ENCODE measurements at places on chromosomes 1 and 21.

GRCh38 chr1:221347706-221348105, 394.2 kb downstream of the DUSP10 start:
- DNase-seq, result no peak

DNA sequence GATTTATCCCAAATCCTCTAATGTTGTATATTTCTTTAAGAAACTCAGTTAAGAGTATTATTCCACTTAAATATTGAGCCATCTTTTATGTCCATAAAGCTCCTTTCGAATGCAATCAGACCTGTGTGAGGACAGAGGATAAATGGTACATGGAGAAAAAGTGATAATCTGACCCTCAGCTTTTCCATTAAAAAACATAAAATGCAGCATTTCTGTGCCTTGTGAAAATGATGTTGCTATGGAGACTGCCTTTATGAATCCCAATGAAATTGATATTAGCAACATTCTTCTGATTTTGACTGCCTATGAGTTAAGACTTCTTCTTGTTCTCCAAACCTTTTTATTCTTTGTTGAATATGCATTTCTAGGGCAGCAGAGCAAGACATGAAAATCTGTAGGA, 44.1 kb upstream of the CYYR1 start:
- DNase-seq, result no peak

GRCh38 chr21:31354604-31355443, 10.8 kb upstream of the TIAM1 start:
- DNase-seq, result peak; percentile 81

- DNase-seq, result no peak
Observed at GRCh38 chr1:29256979-29257804, 20.9 kb downstream of the PTPRU start.

DNA sequence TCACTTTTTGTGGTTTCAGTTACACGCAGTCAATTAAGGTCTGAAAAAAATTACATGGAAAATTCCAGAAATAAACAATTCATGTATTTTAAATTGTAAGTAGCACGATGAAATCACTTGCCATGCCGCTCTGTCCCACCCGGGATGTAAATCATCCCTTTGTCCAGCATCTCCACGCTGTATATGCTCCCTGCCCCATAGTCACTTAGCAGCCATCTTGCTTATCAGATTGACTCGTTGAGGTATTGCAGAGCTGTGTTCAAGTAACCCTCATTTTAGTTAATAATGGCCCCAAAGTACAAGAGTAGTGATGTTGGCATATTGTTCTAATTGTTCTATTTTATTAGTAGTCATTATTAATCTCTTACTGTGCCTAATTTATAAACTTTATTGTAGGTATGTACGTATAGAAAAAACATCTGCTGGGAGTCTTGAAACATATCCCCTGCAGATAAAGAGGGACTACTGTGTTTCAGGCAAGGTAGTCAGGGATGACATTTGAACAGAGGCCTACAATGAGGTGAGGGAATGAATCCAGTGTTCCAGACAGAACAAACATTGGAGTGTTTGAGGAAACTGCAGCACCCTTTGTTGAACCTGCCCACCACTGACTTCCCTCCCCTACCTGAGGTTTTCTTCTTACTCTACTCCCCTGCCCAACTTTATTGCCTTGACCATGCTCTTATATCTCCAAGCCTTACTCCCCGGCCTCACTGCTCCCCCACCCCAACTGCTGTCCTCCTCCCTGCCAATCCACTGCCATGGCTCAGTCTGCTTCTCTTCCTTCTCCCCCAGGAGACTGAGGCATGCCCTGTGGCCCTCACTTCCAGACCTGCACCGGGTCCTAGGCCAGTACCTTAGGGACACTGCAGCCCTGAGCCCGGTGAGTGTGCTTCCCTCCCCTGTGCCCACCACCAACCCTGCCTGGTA, 7.1 kb upstream of the CDC20 start:
- no peak for DNase-seq

- no peak for DNase-seq
Observed at GRCh38 chr1:180901076-180901990, 11.4 kb upstream of the KIAA1614 start.

DNA sequence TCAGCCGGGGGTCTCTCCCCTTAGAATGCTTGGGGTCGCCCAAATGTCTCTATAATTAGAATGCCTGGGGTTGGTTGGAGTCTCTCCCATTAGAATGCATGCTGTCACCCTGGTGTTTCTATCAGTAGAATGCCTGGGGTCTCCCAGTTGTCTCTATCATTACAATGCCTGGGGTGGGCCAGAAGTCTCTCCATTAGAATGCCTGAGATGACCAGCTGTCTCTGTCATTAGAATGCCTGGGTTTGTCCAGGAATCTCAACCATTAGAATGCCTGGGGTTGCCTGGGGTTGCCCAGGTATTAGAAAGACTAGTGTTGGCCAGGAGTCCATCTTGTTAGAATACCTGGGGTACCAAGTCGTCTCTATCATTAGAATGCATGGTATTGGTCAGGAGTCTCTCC, 51.6 kb downstream of the RNF187 start:
- no peak for DNase-seq

DNA sequence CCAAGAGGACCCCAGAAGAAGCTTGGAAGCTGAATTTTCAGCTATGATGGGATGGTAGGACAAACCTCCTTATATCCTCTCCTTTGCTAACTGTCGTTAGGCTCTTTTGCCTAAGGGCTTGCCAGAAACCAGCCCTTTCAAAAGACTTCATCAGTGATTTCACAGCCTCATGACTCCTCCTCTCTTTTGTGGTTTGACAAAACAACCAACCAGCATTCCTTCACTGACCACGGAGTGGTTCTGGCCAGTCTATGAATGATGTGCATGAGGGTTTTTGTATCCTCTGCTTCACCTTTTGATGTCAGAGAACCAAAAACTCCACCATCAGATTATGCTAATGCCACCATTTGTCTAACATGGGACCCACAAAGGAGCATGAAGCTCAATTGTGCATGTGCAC, 116.9 kb upstream of the COA6 start:
- DNase-seq, result no peak

- DNase-seq, result no peak
Observed at GRCh38 chr1:145983206-145983675, 13.1 kb downstream of the TXNIP start.

GRCh38 chr1:112388436-112388835, 7.6 kb upstream of the CTTNBP2NL start:
- DNase-seq, result no peak

GRCh38 chr1:231196728-231197127, 34.9 kb downstream of the TRIM67 start:
- no peak for DNase-seq

- DNase-seq, result no peak
Observed at GRCh38 chr1:83499998-83500397, 498.9 kb downstream of the TTLL7 start.

- DNase-seq, result peak; percentile 71
Observed at GRCh38 chr1:2044510-2045319, 5.5 kb upstream of the PRKCZ start.

- no peak for DNase-seq
Observed at GRCh38 chr1:238438311-238439270, 547.9 kb upstream of the ZP4 start.

GRCh38 chr1:181317261-181317930, 165.9 kb upstream of the CACNA1E start:
- DNase-seq, result no peak

DNA sequence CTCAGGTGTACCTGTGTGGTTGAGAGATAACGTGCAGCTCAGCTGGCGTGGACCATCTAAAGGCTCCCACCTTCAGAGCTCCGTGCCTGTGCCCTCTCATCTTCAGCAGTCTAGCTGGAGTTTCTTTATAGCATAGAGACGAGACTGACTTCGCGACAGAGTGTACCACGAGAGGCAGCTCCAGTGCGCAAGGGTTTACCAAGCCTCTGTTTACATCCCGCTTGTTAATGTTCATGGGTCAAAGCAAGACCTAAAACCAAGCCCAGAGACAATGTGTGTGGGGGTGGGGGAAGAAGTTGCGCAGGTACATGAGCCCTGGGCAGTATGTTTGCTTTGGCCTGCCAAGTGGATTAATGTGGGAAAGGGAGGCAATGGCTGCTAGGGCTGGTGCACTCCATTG, 15.6 kb downstream of the RHOU start:
- no peak for DNase-seq

- no peak for DNase-seq
Observed at GRCh38 chr1:37032660-37033354, 1.5 kb downstream of the GRIK3 start.
